ENCODE measurements at places on chromosomes 4 and X.

- DNase-seq, result no peak
Observed at GRCh38 chr4:112946127-112946526, 103.3 kb upstream of the ANK2 start.

GRCh38 chrX:66019310-66019652 is 20.6 kb downstream of the VSIG4 start:
- no peak for DNase-seq

DNA sequence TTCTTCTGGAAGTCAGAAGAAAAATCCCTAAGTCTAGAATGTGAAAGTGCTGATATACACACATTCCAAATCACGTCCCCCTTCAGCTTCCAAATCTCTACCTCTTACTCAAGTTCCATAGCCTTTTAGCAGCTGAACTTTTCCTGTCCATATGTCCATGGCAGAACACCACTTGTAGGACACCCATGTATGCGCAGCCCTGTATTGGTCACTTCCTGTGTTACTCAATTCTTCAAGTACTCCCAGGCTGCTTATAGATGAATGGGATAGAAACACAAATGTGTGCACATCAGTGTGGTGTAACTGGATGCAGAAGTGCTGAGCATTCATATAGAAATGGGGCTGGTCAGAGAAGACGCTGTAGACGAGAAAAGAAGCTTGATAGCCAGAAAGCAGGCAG is 18.8 kb downstream of the SRPX2 start:
- no peak for DNase-seq

DNA sequence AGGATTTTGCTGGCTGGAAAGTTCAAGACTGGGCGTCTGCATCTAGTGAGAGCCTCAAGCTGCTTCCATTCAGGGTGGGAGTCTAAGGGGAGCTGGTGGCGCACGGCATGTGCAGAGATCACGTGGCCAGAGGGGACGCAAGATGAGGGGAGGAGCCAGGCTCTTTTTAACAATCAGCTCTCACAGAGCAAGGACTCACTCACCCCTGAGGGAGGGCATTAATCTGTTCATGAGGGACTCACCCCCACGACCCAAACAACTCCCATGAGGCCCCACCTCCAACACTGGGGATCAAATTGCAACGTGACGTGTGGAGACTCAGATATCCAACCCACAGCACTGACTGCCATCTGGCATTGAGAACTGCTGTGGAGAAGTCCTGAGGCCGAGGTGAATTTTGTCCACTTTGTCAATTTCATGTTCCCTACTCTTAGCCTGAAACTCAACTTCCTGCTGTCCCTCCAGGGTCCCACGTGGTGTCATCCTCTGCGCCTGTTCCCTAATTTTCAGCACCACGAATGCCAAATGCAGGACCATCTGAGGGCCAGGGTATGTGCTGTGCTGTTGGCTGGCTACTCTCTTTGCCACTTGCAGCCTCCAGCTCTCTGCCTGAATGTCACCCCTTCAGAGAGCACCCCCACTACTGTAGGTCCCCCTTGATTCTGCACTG is 5.6 kb downstream of the ZFP92 start:
- DNase-seq, result no peak

DNA sequence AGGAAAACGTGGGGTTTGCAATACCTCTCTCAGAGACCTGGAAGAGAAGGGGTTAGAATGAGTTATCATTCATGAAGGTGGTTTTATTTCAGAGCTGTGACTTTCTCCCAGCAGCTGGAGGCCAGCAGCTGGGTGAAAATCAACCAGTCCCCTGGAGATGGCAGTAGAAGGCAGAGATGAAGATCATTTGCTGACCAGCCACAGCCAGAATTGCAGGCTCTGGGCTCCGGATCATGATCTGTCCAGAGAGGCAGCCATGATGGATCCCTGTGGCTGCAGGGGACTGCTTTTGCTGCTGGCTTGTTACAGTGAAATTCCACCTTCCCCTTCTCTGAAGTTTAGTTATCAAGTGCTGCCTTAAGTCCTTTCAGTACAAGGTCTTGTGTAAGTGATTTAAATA is 46.9 kb upstream of the TAB3 start:
- DNase-seq, result no peak

GRCh38 chr4:161704040-161704439 is 459.8 kb downstream of the FSTL5 start:
- DNase-seq, result no peak

Measured in hypothalamus (tissue), 51 donors.